ENCODE measurements at places on chromosomes 5 and 9.
A peak's percentile ranks its signal among the peaks of the same experiment; 100 is the strongest.

DNA sequence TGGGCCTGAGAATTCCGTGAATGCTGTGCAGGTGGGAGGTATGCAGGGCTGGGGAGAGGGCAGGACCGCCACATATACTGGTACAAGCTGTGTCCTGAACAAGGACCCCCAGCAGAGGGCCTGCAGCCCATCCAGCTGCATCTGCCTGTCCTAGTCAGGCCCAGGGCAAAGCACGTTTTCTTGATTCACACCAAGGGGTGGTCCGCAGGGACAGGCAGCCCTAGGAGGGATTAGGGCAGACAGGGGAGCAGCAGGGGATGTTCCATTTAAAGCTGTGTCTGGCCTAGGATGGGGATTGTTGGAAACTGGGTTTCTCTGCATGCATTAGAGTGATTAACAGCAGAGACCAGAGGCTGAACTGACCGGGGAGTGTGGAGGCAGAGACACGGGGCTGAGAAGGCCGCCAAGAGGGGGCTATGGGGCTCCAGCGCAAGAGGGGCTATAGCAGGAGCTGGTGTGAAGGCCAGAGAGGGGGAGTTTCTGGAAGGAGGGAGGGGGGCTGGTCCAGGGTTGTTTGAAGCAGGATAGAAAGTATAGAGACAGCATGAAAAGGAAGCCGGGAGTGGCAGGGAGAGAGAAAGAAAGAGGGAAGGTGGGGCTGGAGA, 2.7 kb downstream of the GRM6 start:
- DNase-seq: no peak

GRCh38 chr9:134371731-134372130, 45.5 kb downstream of the RXRA start:
- no peak for DNase-seq

DNA sequence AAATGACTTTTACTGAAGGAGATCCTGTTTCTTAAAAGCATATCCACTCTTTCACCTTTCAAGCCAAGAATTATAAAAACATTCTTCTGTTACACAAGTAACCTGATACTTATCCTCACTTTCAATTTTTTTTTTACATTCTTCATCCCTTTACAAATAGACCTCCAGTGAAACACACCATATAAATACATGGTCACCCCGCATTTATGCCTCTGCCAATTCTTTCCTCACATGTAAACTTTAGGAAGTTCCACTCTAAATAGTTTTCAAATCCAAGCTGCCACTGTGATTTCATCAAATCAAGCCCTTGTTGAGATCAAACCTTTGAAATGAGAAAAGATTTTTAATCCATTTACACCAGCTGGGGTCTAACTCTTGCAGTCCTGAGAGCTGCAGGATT, 40.0 kb downstream of the GAS1 start:
- DNase-seq: no peak

GRCh38 chr5:124932791-124933600, 186.6 kb upstream of the ZNF608 start:
- peak; percentile 26 for DNase-seq

GRCh38 chr5:111855356-111855755, 98.4 kb upstream of the NREP start:
- DNase-seq: no peak

DNA sequence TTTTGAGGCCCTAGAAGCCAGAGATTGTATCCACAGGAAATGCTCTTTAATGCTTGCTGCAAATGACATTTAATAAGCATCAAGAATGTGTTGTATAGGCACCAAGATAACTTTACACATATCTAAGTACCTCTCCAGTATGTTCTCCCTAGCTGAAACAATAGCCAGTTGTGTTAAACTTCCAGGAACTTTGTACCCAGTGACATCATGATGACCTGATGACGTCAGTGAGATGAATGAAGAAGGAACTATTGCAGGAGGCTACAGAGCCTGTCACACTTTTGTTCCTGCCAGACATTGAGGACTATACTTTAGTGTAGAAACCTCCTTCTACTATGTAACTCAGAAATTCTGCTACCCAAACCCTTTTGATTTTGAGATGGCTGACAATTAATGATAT, 129.8 kb downstream of the CD180 start:
- peak; percentile 64 for DNase-seq

- no peak for DNase-seq
Observed at GRCh38 chr5:116905885-116906284, 331.3 kb upstream of the SEMA6A start.

DNA sequence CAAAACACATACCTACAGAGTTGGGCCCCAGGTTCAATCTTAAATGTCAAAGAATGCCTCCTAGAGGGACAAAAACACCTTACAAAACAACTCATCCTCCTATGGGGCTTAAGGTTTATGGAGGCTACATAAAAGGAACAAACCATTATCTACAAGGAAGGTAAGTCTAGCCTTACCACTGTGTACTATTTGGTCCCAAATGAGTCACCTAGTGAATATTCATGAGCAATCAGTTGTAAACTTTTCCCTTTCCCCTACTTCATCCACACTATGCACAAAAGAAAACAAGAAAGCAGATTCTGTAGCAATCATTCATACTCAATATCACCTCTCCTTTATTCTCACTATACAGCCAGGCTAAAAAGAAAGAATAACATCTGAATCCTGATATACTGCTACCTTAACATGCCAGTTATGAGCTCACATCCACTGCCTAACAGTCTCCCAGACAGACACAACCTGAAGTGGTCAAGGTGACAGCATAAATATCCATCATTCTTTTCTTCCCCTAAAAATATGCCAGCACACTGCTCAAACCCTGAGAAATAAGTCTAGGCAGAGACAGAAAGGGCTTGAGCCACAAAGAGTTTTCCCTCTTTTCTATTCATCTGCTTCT, 6.2 kb downstream of the OXCT1 start:
- peak; percentile 15 for DNase-seq
